ENCODE measurements at places on chromosomes 3 and 15.

- no peak for DNase-seq
Measured at GRCh38 chr3:73665286-73665685, 40.5 kb upstream of the PDZRN3 start.

GRCh38 chr15:51403072-51403878 lies 61.8 kb downstream of the GLDN start:
- DNase-seq, result no peak

- DNase-seq, result no peak
Measured at GRCh38 chr3:179147514-179147872, 664 bp upstream of the PIK3CA start.

GRCh38 chr15:63877713-63878271 lies 44.0 kb upstream of the HERC1 start:
- no peak for DNase-seq

DNA sequence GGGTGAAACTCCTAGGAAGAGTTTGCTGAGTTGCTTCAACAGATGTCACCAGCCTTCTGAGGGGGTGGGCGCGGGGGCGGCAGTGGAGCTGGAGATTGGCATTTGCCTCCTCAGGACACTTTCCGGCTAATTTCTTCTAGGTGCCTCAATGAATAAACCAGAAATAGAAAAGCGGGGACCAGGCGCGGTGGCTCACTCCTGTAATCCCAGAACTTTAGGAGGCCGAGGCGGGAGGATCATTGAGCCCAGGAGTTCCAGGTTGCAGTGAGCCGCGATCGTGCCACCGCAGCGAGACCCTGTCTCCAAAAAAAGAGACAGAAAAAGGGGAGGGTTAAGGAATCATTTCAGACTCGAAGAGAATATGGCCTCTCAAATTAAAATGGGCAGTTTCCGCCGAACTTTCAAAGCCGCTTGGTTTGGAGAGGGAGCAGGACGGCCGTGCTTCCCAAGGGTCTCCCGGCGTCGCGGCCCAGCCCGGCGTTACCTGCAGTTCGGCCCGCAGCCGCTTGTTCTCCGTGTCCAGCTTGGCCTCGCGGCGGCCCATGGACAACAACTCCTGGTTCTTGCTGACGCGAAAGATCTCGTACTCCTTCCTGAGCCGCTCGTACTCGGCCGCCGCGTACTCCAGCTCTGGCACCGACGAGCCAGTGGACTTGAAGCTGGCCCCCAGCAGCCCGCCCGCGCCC lies 587 bp downstream of the NPHP3 start:
- no peak for DNase-seq

DNA sequence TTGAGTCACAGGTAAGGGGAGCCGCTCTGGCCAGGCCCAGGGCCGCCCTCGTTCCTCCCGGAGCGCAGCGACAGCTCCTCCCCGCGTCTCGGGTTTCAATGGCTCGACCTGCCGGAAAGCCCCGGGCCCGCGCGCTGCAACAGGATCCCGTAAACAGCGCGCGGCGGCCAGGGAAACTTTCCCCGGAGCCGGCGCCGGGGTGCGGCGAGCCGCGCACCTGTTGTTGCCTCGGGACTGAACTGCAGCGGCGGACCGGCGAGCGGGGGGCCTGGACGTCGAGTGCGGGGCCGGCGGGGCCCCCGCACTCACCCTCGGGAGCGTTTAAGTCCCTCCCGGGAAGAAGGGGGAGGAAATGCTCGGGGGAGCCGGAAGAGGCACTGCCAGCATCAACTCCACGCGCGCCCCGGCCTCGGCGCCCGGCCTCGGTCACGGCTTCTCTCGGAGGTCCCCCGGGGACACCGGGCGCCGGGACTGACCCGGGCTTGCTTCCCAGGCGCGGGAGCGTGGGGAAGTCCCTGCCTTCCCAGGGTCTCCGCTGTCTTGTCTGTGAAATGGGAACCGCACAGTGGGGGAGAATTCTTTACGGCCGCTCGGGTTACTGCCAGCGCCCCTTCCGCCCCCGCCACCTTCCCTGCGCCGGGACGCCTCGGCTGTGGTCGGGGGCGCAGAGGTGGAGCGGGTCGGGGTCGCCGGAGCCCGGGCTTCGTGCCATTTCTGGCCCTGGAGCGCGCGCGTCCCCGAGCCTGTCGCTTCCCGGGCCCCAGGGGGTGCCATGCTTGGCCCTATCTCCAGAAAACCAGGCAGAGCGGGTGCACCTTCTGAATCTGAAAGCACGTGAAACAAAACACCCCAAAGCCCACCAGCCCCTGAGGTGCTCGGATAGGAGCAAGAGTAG lies 7.5 kb upstream of the PGPEP1L start:
- DNase-seq, result no peak

All from NCI-H1417 treated with DMSO at 0.1 percent for 48 hours (cell line).